ENCODE measurements at places on chromosomes 5 and 9. TPM values are rescaled to one million over a fixed set of nuclear protein-coding genes. Genes with fewer than 3 reads are reported as not detected.

Gene WNK2
- polyA plus RNA-seq: not detected

Gene FREM1
- polyA plus RNA-seq: 0.04 TPM

DNA sequence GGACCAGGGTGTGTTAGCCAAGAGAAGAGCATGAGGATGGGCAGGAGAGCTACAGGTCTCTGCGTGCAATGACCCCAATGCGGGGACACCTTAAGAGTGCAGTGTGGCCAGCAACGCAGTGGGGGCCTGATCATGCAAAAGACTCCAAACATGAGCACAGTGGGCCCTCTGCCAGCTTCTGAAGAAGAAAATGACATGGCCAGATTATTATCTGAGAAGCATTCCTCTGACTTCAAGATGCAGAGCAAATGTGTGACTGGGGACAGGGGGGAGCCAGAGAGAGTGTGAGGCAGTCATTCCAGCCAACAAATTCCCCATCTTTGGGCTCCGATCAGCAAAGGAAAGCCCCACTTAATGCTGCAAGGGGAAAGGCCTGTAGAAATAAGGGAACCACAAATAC lies 229.4 kb downstream of the CDK5RAP2 start:
- DNase-seq: no peak

DNA sequence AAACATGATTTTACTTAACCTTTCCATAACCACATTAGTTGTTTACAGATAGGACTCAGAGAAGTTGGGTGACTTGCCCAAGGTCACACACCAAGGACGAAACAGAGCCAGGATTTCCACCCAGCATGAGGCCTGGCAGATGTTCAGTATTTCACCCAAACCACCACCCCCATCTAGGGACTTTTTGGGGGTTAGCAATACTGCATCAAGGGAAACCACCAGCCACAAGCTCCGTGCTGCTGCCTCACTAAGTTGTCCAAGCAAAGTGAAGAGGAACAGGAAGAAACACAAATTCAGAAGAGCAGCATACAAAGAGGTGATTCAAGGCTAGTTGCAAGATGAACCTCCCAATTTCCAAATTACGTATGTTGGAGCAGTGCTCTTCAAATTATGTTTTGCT lies 219.6 kb upstream of the RORB start:
- no peak for DNase-seq

GRCh38 chr9:128073253-128073886 lies 5.3 kb downstream of the SLC25A25 start:
- no peak for DNase-seq

DNA sequence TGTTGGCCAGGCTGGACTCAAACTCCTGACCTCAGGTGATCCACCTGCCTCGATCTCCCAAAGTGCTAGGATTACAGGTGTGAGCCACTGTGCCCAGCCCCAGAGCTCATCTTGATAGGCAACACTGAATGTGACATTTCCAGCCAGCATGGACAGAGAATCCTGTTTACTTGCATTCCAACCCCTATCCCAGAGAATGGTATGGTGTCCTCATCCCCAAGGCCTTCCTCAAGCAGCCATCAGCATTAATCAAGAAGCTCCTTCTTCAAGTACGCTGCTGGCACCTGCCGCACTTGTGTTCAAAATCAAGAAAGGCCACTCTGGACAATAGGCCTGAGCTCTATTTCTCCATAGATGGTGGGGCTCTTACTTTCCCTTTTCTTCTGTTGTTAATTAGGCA lies 40.2 kb downstream of the STARD4 start:
- DNase-seq: no peak

Gene EFCAB9
- not detected for polyA plus RNA-seq

GRCh38 chr5:153461341-153461740 lies 29.1 kb upstream of the GRIA1 start:
- no peak for DNase-seq

DNA sequence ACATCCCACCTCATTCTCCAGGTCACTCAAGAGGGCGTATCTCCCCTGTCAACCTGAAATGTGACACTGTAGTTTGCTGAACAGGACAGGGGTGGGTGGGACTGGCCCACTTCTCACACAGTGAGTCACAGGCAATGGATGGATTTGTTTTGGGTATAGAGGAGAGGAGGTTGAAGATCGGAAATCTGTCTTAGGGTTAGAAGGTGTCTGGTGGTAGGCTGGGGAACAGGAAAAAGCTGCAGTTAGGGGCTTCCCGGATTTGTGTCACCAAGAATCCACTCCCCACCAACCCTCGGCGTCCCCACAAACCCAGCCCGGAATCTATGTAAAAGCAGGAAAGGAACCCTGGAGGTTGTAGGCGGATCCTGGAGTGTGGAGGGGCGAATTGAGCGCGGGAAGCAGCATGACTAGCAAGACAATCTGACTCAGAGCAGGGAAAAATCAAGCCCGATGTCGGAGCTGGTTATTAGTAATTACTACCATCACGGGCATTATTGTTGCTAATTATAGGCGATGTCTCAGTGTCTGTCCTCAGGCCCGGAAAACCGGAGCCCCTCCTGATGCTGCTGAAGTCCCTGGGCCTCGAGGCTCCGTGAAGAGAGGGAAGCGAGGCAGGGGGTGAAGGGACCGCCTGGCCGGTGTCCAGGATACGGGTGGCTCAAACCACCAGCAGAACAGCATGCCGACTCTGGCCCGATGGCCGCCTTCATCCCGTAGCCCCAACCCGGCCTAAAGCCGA lies 1.7 kb upstream of the IRX1 start:
- DNase-seq: no peak

DNA sequence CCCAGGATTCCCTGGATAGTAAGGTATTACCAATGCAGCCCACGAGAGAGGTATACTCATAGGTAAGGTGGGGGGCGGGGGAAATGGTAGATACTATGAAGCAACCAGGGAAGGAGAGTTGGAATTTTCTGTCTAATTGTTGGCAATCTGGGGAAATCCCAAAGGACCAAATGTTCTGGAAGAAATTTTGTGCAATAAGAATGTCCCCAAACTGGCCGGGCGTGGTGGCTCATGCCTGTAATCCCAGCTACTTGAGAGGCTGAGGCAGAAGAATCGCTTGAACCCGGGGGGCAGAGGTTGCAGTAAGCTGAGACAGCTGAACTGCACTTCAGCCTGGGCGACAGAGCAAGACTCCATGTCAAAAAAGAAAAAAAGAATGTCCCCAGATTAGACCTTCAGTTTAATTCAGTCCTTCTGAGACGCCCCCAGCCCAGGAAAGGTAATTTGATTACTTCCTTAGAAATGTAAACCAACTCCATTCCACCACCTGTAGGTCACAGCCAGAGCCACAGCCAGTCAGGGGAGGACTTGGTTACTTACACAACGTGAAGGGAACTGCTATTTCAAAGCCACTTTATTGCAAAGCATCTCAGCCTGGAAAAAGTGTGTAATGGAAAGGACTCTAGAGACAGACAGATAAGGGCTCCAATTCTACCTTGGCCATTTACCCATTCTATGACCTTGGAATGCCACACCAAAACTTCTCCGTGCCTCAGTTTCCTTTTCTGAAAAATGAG lies 50.0 kb upstream of the KLF4 start:
- no peak for DNase-seq

- DNase-seq: no peak
Measured at GRCh38 chr5:179254638-179255271, 90.5 kb downstream of the ADAMTS2 start.

Gene GRXCR2
- not detected for polyA plus RNA-seq

- DNase-seq: no peak
Measured at GRCh38 chr9:136714893-136715274, 2.5 kb downstream of the DIPK1B start.

- DNase-seq: no peak
Measured at GRCh38 chr9:114372921-114373448, 14.8 kb downstream of the AKNA start.

DNA sequence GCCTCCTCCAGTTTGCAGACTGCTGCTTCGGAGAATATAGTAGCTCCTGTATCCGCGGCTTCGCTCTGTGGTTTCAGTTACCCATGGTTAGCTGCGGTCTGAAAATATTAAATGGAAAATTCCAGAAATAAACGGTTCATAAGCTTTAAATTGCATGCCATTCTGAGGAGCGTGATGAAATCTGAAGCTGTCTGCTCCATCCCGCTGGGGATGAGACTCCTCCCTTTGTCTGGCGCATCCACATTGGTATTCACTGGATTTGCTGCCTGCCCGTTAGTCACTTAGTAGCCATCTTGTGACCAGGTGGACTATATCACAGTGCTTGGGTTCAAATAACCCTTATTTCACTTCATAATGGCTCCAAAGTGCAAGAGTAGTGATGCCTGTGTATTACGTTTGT lies 36.3 kb downstream of the MSX2 start:
- no peak for DNase-seq

DNA sequence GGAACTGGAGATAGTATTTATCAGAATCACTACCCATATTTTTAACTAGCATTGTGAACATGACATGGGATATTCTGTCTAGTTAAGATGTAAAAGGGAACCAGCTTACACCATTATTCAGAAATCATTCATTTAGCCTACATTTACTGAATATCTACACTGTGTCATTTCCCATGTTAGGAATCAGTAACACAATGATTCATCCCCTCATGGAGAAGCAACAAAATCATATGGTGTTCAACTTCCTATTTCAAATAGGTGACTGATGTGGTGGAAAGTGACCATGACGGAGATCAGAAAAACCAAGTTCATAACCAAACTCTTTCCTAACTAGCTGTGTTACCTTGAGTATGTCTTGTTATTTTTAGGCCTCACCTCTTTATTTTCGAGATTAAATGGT lies 550.0 kb upstream of the TUSC1 start:
- DNase-seq: no peak

- no peak for DNase-seq
Measured at GRCh38 chr9:107275530-107275929, 7.5 kb upstream of the RAD23B start.

Gene FOXD4L3
- polyA plus RNA-seq: not detected

DNA sequence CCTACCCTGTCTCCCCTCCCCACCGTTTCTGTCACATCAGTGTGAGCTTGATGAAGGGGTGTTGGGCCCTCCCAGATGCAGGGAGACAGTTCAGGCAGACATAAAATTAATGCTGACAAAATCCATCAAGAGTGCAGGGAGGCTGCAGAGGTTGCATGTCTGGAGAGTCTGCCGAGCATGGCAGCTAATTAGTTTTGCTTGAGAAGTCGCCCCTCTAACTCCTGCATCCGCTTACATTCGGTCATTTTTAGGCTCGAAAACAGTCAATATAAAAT lies 44.9 kb downstream of the GALNT12 start:
- DNase-seq: no peak

DNA sequence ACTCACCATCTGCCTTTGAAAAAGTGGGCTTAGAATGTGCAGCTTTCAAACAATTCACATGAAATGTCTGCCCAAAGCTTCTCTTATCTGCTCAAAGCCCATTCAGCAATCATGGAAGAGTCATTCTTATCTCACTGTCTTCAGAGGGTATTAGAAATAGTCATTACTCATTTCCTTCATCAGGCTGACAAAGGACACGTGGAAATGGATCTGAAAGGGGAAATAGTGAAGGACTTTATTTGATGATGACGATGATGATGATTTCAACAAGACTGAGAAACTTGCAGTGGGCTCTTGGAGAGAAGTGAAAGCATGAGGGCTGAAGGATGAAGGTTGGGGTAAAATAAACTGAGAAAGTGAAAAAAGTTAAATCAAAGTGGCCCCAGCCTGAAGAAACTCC lies 194.3 kb downstream of the SMARCA2 start:
- no peak for DNase-seq

DNA sequence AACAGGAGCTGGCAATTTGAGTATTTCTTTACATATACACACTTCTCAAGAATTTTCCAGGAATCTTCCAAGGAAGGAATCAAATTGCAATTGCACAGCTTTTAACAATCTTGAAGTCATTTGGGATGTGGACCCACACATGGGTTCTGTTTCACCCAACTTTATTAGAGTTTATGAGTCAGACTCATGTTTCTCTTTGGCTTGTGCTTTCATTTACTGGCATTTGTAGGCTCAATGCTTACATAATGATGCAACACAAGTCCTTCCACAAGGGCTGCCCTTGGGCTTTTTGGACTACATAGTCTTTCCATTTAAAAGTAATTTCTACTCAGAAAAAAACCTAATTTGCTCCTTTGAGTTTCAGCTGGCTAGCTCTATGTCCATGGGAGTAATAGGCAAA lies 4.6 kb upstream of the CDC37L1 start:
- DNase-seq: peak; percentile 99

- DNase-seq: no peak
Measured at GRCh38 chr5:172911976-172912375, 47.2 kb upstream of the RPL26L1 start.

- DNase-seq: no peak
Measured at GRCh38 chr9:113868501-113868900, 7.6 kb upstream of the ZNF618 start.

DNA sequence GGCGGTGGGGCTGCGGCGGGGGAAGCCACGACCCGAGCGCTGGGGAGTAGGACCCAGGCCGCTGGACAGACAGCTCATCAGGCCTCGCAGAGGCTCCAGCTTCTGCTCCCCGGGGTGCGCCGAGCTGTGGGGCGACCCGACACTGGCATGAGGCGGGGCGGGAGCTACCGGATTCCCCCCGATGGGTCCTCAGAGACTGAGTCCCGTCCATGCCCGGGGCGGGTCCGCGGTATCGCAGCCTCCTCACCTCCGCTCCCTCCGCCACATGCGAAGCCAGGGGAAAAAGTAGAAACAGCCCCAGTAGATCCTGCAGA lies 2.6 kb upstream of the CCL27 start:
- DNase-seq: no peak

DNA sequence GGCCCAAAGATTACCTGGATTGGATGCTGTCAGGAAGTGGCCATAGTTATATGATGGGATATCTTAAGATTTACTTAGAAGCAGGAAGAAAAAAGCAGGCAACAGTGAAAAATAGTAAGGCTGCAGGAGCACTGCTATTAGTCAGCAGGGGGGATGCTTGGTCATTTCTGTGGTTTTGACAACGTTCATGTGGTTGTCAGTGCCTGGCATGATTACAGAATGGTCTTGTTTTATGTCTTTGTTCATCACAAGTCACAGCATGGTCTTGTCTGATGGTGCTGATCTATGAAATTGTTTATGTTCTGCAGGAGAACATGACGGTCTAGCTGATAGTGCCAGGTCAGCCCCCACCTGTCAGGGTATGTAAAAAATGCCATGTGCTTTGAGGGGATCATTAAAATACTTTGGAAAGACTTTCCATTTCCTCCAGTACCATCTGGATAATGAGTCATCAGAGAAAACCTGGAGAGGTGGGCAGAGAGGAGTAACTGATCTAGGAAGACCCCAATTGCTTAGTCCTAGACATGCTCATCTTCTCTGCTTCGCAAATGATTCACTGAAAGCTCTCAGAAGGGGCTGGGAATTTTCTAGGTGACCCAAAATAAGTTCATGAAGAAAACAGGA lies 48.5 kb downstream of the PLGRKT start:
- peak; percentile 37 for DNase-seq

Gene RANBP17
- 10.5 TPM for polyA plus RNA-seq

GRCh38 chr5:117188211-117188610 lies 613.6 kb upstream of the SEMA6A start:
- no peak for DNase-seq

Gene SLC25A2
- not detected for polyA plus RNA-seq

GRCh38 chr5:164998590-164998989 lies 1493.2 kb downstream of the MAT2B start:
- no peak for DNase-seq

GRCh38 chr9:82722561-82722960 lies 340.4 kb downstream of the RASEF start:
- DNase-seq: no peak

Measured in BJ (cell line).